ENCODE measurements at places on chromosomes 2 and 18.

- no peak for DNase-seq
Observed at GRCh38 chr2:171824086-171824485, 70.0 kb downstream of the SLC25A12 start.

DNA sequence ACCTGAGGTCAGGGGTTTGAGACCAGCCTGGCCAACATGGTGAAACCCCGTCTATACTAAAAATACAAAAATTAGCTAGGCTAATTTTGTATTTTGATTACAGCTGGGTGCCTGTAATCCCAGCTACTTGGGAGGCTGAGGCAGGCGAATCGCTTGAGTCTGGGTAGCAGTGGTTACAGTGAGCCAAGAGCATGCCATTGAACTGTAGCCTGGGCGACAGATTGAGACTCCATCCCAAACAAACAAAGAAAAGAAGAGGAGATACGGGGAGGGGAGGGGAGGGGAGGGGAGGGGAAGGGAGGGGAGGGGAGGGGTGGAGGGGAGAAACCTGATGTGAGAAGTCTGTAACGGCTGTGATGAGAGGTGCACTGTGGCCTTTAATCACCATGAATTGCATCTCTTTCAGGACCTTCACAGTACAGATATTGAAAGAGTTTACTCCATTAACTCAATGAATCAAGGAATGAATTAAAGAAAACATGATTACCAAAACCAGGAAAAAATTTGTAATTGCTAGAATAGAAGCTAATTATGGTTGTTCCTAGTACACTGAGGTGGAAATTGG lies 135.3 kb downstream of the CALCRL start:
- no peak for DNase-seq

DNA sequence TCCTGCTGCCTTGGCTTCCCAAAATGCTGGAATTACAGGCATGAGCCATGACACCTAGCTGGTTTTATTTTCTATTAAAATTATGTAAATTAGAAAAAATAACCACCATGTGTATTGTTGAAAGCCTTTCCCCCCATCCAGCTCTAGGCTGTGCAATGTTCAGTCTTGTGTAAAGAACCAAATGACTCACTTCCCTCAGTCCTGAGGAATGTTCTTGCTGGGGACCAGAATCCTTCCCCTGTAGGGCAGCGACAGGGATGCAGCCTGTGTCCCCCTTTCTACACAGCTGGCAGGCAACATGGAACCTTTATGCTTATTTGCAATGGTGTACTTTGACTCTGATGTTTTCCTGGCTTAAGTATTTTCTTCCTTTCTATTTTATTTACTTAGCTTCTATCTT lies 29.4 kb downstream of the AOX1 start:
- no peak for DNase-seq

- no peak for DNase-seq
Observed at GRCh38 chr2:28956415-28956826, 24.7 kb upstream of the TOGARAM2 start.

- DNase-seq, result no peak
Observed at GRCh38 chr2:62660087-62660486, 45.4 kb upstream of the EHBP1 start.
